ENCODE measurements at places on chromosomes 16 and 17.

DNA sequence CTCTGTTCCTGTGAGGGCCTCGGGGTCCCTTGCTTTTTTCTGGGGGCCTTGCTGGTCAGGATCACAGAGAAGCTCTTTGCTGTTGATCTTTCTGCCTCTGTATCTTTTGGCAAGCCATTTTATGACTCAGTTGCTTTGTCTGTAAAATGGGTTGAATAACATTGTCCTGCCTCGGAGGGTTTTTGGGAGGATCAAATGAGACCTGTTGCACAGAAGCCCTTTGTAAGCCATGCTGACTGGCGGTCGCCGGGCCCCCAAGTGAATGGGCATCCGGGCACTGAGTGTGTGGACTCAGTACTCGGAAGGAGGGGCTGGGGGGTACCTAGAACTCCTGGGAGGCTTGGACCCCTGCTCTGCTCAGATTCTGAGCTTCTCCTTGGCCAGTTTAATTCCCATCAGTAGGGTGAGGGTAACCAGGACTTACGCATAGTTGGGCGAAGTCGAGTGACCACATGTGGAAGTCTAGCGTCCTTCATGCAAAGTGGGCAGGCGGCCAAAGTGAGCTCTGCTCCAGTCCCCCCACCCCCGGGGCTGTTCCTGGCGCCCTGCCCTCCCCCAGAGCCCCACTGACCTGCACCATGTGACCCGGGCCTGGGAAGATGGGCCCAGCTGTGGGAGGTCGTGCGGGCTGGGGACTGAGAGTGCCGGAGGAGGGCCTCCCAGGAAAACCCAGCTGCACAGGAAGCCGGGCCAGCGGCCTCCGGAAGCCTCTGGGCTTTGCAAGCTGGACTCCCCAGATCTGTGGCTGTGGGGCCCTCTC, 284.0 kb downstream of the SEC14L1 start:
- no peak for DNase-seq

GRCh38 chr16:30356401-30357084, 1.4 kb upstream of the CD2BP2 start:
- DNase-seq = no peak

- DNase-seq = no peak
These were observed 32.4 kb upstream of the ENPP7 start for GRCh38 chr17:79698146-79698846.

DNA sequence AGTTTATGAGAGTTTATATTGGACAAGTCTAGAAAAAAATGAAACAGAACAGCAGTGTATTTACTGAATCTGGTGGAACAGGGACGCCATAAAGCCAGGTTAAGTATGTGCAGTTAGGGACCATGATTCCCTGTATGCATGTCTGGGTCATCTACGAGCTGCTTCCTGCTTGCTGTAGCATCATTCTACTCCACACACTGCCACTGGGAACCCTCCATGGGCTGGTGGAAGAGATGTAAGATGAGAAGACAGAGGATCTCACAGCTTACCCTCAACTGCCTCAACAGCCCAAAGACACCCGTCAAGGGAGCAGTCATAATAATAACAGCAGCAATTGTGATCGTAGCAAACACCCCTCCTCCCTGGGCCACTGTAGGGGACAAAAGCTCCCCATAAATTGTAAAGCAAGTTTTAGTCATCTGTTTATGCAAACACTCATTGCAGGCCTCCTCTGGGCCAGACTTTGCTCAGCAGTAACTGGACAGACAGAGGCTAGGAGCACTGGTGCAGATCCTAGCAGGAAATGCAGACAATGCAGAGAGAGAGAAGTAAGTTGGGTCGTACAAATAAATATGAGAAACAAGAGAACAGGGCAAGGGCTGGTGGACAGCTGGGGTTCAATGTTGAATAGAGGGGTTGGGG, 188.0 kb downstream of the SOX9 start:
- no peak for DNase-seq

GRCh38 chr16:1909561-1910231, 8.5 kb downstream of the HS3ST6 start:
- DNase-seq = peak; percentile 19

DNA sequence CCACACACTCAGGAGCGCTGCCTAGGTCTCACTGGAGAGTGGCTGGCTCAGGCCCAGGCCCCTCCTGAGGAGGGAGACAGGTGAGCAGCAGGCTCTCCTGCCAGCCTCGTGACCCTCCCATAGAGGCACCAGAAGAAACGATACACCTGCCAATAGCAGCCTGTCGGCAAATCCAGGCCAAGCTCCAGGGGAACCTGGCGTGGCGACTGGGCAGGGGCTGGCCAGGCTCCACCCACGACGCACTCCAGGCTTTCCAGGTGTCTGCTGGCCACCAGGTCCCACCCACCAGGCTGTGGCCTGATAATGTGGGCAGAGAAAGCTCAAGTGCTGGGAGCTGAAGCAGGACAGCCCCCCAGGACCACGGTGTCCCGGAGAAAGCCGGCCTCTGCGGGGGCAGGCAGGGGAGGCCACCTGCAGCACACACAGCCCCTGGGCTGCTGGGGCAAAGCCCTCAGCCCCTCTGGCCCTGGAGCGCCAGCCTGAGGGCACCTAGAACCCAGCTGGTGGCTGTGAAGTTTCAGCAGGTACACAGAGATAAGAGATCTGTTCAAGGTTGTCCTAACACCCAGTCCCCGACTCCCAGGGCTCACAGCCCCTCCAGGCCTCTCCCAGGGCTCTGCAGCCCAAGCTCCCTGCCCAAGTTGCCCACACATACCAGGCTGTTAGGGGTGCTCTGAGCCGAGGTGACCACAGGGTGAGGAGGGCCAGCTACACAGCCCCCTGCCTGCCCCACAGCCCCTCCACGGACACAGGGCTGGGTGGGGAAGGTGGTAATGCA, 2.4 kb downstream of the PGAP6 start:
- peak; percentile 16 for DNase-seq

- no peak for DNase-seq
These were observed 23.8 kb upstream of the SLC12A3 start for GRCh38 chr16:56841233-56841632.

DNA sequence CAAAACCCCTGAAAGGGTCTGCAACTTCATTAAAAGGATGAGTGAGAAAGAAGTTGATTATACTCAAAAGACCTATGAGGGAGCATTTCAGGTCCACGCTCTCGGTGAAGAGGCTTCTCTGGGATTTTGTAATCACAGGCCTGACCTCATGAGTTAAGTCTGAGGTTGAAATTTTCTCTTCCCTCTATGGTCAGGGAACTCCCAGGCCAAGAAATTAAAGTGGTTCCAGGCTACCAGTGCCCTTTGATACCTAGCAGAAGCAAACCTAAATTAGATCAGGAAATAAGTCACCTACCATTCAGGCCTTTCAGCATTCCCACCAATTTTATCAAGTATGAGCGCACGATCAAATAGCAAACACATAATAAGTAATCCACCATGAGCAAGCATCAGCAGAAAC, 27.9 kb downstream of the MBTD1 start:
- no peak for DNase-seq

- no peak for DNase-seq
These were observed 11.9 kb upstream of the SP6 start for GRCh38 chr17:47862621-47863440.

- DNase-seq = no peak
These were observed 23.9 kb downstream of the NFAT5 start for GRCh38 chr16:69589434-69590269.

GRCh38 chr16:68267612-68268405, 3.5 kb downstream of the SLC7A6 start:
- no peak for DNase-seq

GRCh38 chr16:70540994-70541393, 17.4 kb downstream of the SF3B3 start:
- DNase-seq = no peak

GRCh38 chr17:10775058-10775457, 28.8 kb downstream of the TMEM238L start:
- DNase-seq = no peak

- DNase-seq = no peak
These were observed 5.8 kb downstream of the PIK3R6 start for GRCh38 chr17:8861495-8862181.

DNA sequence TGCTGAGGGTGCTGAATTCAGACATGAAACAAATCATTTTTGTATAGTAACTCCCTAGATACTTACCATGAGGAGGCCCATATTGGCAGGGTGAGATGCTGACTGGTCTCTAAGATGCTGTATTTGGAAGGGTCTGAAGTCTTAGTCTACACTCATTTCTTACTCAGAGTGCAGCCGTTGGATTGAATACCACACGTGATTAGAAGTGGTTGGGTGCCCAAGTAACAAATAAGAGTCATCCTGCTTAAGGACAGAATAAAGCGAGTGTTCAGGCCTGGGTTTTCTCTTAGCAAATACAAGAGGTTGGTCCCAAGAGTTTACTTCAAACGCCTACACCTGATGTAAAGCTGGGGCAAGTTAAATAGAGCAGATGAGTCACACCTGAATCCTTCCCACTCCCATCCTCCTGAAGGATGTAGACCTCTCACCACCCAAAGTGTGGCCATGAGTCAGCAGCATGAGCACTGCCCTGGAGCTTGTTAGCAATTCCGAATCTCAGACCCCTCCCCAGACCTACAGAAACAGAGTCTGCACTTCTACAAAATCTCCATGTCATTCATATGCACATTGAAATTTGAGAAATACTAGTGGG, 284.6 kb upstream of the CDH5 start:
- DNase-seq = no peak

- no peak for DNase-seq
These were observed 32.2 kb downstream of the RNF157 start for GRCh38 chr17:76208120-76208519.

DNA sequence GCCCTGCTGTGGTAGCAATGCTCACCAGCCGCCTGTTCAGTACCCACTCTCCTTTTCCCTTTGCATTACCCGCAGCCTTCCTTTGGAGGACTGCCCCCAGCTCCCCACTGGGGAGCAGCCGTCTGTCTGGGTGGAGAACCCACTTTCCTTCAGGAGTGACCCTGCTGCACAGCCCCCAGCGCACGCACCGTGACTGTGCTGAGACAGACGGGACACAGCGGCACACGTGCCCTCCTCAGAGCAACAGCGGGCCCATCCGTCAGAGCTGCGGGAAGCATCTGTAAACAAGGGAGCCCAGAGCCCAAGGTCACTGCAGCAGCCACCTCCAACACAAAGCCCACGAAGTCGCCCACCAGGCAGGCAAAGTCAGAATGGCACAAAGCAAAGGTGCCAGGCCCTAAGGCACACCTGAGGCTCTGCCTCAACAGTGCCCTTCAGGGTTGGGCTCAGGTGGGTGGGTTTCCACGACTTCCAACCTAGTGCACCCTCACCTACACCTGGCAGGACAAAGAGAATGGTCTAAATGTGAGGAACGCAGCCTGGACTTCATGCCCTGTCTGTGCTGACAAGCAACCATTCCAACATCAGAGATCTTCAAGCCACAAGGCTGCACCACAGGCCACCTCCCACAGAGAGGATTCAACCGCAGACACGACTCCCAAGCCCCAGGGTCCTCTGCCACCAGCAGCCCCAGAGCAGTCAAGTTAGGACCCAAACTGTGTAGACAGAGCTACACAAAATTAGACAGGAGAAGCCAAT, 9.9 kb downstream of the AXIN1 start:
- no peak for DNase-seq

- DNase-seq = peak; percentile 66
These were observed 14.9 kb downstream of the ELAC2 start for GRCh38 chr17:13002761-13003453.

- DNase-seq = no peak
These were observed 84.9 kb upstream of the CBX4 start for GRCh38 chr17:79923974-79924638.

DNA sequence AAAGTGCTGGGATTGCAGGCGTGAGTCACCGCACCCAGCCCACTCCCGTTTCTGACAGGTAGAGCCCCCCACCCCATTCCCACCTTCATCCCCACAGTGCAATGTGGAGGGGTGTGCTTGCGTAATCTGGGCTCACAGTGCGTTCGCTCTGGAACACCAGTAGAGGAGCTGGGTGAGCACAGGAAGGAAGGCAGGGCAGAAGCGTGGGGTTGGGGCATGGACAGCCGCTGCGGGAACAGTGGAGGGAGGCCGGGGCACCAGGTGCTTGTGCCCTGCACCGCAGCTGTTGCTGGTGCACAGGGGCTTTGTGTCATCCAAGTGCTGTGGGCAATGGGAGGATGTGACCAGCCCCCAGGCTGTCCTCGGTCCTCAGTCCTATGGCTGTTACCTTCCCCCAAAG, 24.7 kb downstream of the KDM8 start:
- no peak for DNase-seq

GRCh38 chr16:26988186-26988585, 78.5 kb upstream of the C16orf82 start:
- no peak for DNase-seq

DNA sequence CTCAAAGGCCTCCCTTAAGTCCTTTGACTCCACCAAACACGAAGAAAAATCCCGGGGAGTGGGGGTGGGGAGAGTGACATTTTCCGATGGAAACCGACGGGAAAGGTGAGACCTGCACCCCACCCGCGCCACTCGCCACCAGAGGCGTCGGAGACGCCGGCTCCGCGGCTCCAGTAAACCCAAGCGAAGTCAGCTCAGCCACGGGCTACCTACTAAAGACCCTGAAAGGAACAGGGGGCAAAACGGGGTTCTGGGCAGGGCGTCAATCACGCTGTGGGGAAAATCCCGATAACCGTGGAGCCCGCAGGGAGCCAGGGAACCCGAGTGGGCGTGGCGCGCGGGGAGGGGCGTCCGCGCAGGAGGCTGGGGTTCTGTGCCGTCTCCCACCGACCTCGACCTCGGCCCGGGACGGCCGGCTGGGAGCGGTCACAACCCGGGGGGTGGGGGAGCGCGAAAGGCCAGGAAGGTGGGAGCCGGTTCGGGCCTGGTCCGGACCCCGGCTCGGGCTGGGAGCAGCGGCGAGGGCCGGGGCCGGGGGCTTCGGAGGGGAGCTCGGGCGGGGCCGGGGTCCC, 565 bp downstream of the WDR45B start:
- no peak for DNase-seq

DNA sequence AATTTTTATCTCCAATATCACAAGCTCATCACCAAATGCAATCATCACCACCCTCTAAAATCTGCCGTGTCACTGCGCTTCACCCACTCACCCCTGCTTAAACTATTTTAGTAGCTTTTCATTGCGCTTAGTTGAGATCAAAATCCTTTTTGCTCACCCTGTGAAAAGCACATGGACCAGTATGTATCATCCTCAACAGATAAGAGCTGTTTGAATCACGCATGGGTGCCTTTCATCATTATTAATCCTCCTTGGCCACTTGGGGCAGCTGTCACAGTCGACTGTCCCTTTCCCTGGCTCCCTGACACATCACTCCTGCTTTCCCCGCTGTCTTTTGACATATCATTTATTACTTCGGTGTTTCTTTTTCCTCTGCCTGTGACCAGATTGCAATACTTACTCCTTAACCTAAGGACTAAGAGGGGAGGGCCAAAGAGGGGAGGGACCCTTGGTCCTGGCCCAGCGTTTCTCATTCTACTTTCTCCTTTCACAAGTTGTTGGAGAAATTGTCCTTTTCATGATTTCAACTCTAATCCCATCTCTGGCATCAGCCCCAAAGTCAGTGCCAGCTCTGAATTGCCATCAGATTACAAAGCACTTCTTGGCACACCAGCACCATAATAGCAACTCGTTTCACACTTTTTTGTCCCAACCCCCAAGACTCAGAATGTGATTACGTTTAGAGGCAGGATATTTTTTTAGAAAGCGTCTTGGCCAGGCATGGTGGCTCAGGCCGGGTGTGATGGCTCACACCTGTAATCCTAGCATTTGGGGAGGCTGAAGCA, 8.6 kb upstream of the KDM6B start:
- no peak for DNase-seq

- no peak for DNase-seq
These were observed 267.2 kb downstream of the PARN start for GRCh38 chr16:14362774-14363371.

- DNase-seq = no peak
These were observed 18.1 kb upstream of the GHDC start for GRCh38 chr17:42212382-42212781.

All from NCI-H748 treated with DMSO at 0.1 percent for 48 hours (cell line).